ENCODE measurements at places on chromosomes 6 and 20.

DNA sequence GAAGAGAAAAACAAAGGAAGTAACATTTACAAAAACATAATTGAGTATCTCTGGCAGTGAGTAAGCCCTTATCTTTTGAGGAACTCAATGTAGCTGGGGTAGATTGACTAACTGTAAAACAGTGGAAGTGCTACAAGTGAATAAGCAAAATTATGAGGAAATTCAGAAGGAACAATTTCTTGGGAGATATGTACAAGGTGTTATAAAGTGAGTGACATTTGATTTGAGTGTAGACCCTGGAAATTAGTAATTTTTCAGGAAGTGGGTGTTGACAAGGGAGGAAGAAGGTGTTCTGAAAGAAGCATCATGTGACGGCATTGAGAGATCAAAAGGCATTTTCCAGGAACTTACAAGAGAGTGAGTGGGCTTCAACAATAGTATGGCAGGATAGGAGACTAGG, 22.2 kb downstream of the XRN2 start:
- DNase-seq, result no peak

GRCh38 chr6:132960720-132961119, 146.4 kb downstream of the RPS12 start:
- DNase-seq, result no peak

DNA sequence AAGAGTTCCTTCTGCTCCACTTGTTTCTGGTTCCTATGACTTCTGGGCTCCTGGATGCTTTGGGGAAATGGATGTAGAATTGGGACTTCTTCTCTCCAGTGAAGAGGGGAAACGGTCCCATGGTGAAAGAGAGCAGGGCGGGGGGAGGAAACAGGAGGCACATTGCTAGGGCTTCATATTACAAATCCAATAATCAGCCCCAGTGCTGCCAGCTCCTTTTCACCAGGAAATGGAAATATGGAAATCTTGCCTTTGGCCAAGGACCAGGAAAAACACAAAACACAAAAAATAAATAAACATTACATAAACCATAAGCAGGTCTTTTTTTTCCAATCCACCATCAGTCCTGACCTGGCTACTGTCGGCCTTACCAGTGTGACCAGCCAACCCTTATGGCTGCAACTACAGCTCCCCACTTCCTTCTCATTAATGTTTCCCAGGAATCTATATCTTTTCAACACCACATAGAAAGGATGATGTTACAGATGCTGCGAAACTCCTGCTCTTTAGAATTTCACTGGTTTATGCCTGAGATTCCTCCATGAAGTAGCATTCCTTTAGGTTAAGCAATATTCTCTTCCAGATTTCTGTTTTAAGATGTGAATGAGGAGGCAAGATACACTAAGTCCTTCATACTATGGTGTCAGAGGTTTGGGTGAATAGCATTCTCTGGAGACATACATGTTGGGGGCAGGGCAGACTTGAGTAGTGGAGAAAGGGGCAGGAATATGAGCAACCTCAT, 2.0 kb downstream of the PI3 start:
- no peak for DNase-seq

GRCh38 chr6:83976871-83977270, 56.7 kb upstream of the MRAP2 start:
- DNase-seq, result no peak

DNA sequence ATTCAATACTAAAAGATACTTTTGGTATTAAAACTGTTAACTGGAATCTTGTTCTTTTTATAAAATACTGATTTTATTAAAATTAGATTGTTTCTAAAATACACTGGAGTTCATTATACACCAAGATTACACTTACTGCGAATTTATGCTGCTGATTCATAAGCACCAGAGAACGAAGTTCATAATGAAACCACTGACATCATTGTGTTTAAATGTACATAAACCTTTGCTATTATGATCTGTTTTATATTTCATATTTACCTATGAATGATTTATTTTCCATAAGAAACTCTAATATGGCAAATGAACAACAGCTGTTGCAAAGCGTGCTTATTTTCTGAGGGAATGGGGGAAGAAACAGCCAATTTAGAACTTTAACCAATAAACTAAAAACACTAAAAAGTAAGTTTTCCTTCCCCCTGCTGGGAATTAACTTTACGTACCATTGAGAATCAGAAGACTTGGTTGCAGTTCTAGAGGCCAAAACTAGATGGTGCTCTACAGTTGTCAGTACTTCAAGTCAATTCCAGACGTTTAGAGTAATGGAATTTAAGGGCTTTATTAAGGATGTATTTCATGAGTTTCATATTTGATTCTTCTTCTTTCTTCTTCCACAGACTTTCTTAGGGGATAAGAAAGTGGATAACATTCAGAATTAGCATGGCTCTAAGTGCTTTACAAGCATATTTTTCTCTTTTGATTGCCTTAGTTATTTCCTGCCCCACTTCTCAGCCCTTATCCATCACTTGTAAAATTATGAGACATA, 30.8 kb upstream of the COL19A1 start:
- no peak for DNase-seq

DNA sequence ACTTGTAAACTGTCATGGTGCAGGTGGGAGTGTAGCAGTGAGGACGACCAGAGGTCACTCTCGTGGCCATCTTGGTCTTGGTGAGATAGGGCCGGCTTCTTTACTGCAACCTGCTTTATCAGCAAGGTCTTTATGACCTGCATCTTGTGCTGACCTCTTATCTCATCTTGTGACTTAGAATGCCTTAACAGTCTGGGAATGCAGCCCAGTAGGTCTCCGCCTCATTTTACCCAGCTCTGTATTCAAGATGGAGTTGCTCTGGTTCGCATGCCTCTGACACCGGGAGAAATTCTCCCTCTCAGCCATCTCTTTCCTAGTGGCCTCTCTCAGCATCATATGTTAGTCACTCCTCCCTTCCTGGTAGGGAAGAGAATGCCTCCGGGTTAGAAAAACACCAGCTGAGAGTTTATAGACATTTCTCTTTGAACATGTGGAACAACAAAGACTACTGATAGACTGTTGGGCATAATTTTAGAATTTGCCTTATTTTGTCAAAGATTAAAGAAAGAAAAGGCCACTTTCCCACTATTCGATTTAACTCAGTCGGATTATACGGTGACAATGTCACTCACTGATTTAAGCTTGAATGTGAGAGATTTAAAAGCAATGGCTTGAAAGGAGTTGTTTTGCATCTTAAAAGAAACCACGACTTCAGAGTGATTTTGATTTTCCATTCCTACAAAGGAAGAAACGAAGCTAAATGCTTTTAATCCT, 67.9 kb upstream of the SNX9 start:
- no peak for DNase-seq

DNA sequence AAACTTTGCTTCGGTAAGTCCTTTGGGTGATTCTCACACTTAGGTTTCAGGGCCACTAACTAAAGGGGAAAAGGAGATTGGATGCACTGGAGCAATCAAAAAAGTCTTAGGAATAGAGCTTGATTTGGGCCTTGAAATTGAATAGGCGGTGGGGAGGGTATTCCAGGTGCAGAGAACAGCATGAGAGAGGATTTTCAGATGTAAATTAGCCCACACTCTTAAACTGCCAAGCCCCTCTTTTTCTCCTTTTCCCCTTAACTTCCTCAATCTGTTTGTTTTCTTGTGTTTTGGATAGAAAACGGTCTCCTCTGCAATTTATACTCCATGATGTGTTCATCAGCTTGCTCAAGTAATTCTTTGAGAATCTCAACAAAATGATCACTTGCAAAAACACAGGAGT, 62.1 kb upstream of the RIPOR2 start:
- no peak for DNase-seq

- peak; percentile 22 for DNase-seq
Observed at GRCh38 chr6:169848946-169849345, 97.5 kb downstream of the ERMARD start.

All from upper lobe of right lung (tissue), 1 donor.